ENCODE measurements at places on chromosomes 4 and X. TPM values are rescaled to one million over a fixed set of nuclear protein-coding genes. Genes with fewer than 3 reads are reported as not detected.

Gene CSAG2
- not detected for total RNA-seq

Gene AMOT
- 1.9 TPM for total RNA-seq

GRCh38 chr4:140944199-140944515, 188.0 kb upstream of the TBC1D9 start:
- H3K4me1 ChIP-seq: no peaks in the 10 kb centered on the region
- no peak overlapping the region for H3K27ac ChIP-seq

Gene CLIC2
- total RNA-seq: 0.20 TPM

Gene UGT2A1
- total RNA-seq: not detected

DNA sequence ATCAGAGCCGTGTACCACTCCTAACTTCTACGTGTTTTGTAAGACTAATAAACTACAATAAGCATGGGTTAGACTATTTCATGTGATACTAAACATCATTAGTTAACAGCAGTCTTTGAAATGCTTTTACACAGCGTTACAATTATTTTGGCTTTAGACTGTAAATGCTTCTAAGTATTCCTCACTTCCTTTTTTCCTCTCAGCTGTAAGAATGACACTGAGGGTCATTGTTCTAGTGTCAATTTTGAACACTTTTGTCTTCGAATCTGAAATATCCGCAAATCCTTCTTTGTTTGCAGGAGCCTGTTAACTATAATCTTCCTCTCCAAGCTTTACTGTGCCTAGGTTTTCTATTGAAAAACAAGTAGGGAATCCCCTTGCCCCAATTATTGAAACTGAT, 1.5 kb downstream of the ABCE1 start:
- no peak for DNase-seq
- H3K4me3 ChIP-seq: peak overlapping the region; percentile 92
- H3K4me1 ChIP-seq: peaks cover 27% of the 10 kb centered on the region
- H3K36me3 ChIP-seq: peaks cover 20% of the 10 kb centered on the region

DNA sequence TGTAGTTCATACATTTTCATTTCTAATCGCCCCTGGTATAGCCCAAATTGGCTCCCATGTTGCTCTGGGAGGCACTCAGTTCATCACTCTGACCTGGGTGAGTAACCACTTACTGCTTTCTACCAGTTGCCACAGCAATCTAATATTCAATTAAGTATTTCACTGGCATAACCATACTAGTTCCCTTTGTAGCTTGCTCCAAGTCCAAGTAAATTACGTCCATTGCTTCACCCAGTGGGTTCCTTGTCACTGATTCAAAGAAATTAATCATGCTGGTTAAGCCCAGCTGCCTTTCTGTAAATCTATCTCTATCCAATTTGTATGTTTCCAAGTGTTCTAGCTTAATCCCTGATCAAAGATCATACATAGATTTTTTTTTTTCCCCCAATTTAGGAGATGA, 92.0 kb upstream of the CBR4 start:
- no peaks in the 10 kb centered on the region for H3K36me3 ChIP-seq
- no peaks in the 10 kb centered on the region for H3K27me3 ChIP-seq
- no peak overlapping the region for H3K27ac ChIP-seq
- no peaks in the 10 kb centered on the region for H3K4me1 ChIP-seq
- no peak overlapping the region for H3K4me3 ChIP-seq

GRCh38 chr4:125732632-125733031, 417.9 kb downstream of the FAT4 start:
- H3K36me3 ChIP-seq: no peaks in the 10 kb centered on the region
- H3K27me3 ChIP-seq: no peaks in the 10 kb centered on the region
- H3K4me1 ChIP-seq: no peaks in the 10 kb centered on the region
- H3K27ac ChIP-seq: no peak overlapping the region

- no peaks in the 10 kb centered on the region for H3K27me3 ChIP-seq
- no peak overlapping the region for H3K4me3 ChIP-seq
- H3K36me3 ChIP-seq: no peaks in the 10 kb centered on the region
- H3K27ac ChIP-seq: no peak overlapping the region
Observed at GRCh38 chrX:38699696-38700095, 101.6 kb upstream of the MID1IP1 start.

DNA sequence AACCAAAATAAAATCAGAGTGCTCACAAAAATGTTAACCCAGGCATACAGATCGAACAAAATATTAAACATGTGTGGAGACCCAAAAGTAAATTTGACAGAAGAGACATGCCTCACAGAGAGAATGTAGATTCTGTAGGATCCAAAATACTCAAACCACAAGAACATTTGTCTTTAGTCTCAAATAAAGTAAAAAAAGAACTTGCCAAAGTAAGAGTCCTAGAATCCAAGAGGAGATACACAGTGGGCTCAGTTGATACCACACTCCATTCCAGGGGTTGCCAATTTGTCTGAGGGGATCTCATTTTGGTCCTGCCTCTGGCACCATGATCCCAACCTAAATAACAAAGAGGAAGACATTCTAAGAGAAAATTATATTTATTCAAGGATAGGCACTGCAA, 316.4 kb downstream of the GALNTL6 start:
- H3K27me3 ChIP-seq: no peaks in the 10 kb centered on the region
- no peak for DNase-seq
- no peaks in the 10 kb centered on the region for H3K4me1 ChIP-seq
- no peaks in the 10 kb centered on the region for H3K36me3 ChIP-seq

DNA sequence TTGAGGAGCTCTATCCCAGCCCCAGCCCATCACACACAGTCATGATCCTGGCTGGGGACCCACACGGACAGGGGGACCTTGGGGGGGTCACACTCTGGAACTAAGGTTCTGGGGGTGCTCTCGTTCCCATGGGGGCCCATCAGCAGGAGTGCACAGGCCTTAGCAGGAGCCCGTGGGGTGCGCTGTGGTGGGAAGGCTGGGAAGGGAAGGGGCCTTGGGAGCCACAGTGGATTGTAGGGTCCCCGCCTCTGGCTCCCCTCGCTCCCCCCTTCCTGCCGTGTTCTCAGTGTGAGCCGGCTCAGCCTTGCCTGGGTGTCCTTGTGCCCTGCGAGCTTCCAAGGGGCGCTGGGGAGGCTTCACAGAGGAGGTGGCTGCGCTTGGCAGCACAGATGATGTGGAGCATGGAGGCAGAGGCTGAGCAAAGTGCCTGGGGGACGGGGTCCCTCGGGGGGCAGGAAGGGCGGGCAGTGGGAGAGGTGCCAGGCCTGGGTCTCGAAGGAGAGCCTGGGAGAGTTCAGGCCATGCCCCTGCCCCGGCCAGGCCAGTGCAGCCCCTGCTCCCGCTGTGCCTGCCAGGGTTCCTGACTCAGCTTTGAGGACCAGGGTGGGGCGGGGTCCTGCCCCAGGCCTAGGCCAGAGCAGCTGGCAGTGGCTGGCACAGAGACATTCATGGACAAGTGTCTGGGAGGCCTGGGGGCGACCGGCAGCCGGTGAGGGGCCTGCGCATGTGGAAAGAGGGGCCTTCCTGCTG, 5.5 kb upstream of the HGFAC start:
- no peak overlapping the region for H3K4me3 ChIP-seq
- no peak for DNase-seq
- no peaks in the 10 kb centered on the region for H3K4me1 ChIP-seq
- H3K36me3 ChIP-seq: no peaks in the 10 kb centered on the region

Gene C4orf36
- total RNA-seq: not detected

Gene CT47B1
- total RNA-seq: not detected

Gene CPZ
- not detected for total RNA-seq

- H3K4me1 ChIP-seq: no peaks in the 10 kb centered on the region
- H3K36me3 ChIP-seq: no peaks in the 10 kb centered on the region
- H3K4me3 ChIP-seq: no peak overlapping the region
Observed at GRCh38 chr4:175762582-175762981, 49.5 kb downstream of the GPM6A start.

DNA sequence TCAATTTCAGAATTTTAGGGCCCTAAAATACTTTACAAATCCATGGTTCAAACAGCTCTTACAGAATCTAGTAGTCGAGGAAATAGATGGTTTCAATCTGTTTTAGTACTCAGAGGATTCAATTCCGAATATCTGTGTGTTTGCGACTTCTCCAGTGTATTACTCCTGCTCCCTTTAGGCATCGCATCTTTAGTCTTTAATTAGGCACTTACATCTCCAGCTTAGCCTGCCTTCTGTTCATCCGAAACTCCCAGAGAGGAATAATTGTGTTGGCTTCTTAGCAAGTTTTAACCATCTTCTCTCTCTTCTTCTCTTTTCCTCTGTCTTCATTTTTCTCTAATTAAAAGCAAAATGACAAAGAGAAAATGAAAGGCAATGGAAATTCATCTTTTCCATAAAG, 1901.3 kb upstream of the TENM3 start:
- H3K27me3 ChIP-seq: no peaks in the 10 kb centered on the region
- H3K36me3 ChIP-seq: no peaks in the 10 kb centered on the region
- H3K4me1 ChIP-seq: no peaks in the 10 kb centered on the region
- DNase-seq: no peak

- no peaks in the 10 kb centered on the region for H3K4me1 ChIP-seq
- no peaks in the 10 kb centered on the region for H3K36me3 ChIP-seq
- no peak overlapping the region for H3K4me3 ChIP-seq
- DNase-seq: no peak
Observed at GRCh38 chr4:110452546-110452945, 23.4 kb upstream of the ENPEP start.

DNA sequence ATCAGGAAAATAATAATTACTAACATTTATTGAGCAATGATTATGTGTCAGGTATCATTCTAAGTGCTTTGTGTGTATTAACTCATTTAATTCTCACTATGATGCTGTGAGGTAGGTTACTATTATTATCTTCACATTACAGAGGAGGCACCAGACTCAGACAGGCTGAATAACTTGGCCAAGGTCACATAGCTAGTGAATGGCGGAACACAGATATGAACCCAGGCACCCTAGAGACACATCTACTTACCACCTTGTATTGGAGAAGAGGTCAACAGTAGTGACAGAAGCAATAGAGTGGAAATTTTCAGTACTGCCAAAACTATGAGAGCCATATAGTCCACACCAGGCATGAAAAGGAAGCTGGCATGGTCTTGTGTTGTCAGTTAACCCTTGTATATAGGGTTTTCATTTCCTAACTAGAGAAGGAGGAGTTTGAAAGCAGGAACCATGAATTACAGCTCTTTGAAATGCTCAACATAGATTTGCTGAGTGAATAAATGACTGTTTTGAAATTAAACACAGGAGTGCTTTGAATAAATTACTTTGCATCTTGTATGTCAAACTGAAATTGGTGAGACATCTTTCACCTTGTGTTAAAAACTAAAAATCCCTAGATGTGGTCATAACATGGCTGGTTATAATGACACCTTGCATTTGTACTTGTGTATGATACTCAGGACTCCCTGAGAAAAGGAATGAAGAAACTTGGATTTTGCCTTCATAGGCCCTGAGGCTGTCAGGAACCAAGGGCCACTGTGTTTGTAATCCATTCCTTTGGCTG, 71.8 kb downstream of the RTL9 start:
- H3K27me3 ChIP-seq: peaks cover 2% of the 10 kb centered on the region
- DNase-seq: no peak
- no peak overlapping the region for H3K4me3 ChIP-seq
- H3K27ac ChIP-seq: no peak overlapping the region
- H3K4me1 ChIP-seq: no peaks in the 10 kb centered on the region

Gene SMIM14
- 0.76 TPM for total RNA-seq

DNA sequence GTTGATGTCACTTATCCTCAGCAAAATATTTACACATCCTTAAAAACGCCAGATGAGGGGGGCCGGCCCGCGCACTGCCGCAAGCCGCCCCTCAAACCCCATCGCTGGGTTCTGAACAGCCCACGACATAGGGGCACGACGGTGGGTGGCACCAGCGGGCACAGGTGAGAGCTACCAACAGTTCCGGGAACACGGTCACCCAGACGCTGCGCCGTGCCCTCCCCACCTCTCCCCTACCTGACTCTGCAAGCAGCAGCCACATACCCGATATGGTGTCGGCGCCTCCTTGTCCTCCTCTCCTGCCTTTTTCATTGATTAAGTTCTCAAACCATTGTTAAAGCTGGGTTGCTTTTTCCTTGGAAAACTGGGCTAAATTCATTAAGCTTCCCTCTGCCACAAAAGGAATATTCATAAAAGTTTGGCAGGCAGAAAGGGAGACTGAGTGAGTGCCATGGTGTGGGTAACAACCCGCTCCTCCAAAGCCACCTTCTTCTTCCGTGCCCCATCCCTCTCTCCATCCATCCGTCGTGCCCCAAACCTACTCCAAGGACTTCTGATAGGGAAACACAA, 1.4 kb downstream of the RAI2 start:
- no peak for DNase-seq
- H3K4me3 ChIP-seq: peak overlapping the region; percentile 59
- no peak overlapping the region for H3K27ac ChIP-seq
- no peaks in the 10 kb centered on the region for H3K4me1 ChIP-seq
- peaks cover 43% of the 10 kb centered on the region for H3K27me3 ChIP-seq

Gene F8A1
- 23.6 TPM for total RNA-seq

Gene IGFBP7
- total RNA-seq: not detected

DNA sequence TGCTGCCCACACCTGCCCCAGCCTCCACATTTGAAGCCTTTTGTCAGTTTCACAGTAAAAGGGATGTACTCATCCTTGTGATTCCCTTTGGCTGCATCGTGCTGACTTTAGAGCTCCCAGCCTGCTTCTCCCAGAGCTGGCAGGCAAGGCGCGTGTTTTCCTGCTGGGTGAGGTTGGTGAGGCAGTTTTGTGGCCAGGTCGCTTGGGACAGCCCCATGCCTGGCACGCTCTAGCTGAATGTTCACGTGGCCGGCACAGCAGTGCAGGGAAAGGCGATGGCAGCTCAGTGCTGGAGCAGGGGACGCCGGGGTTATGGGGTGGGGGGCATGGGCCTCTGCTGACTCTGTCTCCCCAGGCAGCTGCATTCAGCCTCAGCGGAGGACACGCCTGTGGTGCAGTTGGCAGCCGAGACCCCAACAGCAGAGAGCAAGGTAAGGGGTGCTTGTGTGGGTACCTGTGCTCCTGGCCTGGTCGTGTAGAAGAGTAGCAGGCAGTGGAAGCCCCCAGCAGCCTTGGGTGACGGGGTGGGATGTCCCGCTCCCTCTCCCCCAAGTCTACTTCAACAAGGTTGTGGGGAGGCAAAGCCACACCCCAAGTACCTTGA, 9.3 kb downstream of the TACC3 start:
- H3K27me3 ChIP-seq: no peaks in the 10 kb centered on the region
- DNase-seq: no peak
- no peak overlapping the region for H3K4me3 ChIP-seq
- H3K27ac ChIP-seq: peak overlapping the region; percentile 48

Gene COX7B2
- total RNA-seq: not detected

DNA sequence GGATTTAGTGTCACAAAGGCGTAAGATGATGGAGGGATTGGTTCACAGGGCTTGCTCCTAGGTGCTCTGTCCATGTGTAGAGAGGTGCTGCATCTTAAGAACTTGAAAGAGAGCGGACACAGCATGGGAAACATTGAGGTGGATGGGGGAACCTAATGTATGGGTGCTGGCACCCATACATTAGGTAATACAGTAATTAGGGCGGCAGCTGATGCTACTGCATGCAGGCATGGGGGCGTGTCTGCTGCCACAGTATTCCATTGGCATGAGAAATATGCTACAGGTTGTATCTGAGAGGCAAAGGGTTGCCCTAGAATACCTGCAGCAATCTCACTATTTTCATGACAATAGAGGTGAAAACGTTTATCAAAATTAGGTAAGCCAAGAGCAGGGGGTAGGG, 45.8 kb upstream of the UXT start:
- H3K36me3 ChIP-seq: no peaks in the 10 kb centered on the region
- H3K27ac ChIP-seq: no peak overlapping the region
- H3K4me3 ChIP-seq: no peak overlapping the region
- no peaks in the 10 kb centered on the region for H3K4me1 ChIP-seq
- DNase-seq: no peak
- H3K27me3 ChIP-seq: peaks cover 8% of the 10 kb centered on the region

All from activated T-helper 1 cell treated with anti-CD3 and anti-CD28 coated beads, Interleukin-12 subunit alpha, Interleukin-12 subunit beta, Interleukin-2, Interleukin-4 antibody, amounts not matched to agents 30 ng/mL and 10 ng/mL and 1 ng/mL, durations not matched to agents 14 hours and 24 hours and 36 hours (primary cell).